ENCODE measurements at places on chromosomes 5 and 9.
A peak's percentile ranks its signal among the peaks of the same experiment; 100 is the strongest.

DNA sequence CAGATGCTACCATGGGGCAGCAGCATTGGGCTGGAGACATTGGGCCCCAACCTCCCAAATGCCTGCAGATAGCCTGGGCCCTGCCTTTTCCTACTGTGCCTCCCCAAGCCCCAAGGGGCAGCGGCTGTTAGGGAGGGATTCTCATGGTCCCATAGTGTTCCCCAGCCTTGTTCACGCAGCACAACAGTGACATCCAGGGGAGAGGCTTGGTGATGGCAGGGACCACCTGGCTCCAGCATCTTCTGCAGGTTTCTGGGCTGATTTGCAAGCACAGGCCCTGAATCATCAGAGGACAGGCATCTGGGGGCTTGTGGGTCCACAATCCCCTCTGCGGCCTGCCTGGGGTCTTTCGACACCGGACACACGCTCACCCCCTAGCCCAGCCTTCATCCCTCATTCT lies 354.6 kb downstream of the SLIT3 start:
- DNase-seq = no peak

GRCh38 chr9:127504887-127505251 lies 53.6 kb downstream of the LRSAM1 start:
- DNase-seq = no peak

- DNase-seq = no peak
These were observed 82.2 kb upstream of the CNTLN start for GRCh38 chr9:17052626-17053025.

DNA sequence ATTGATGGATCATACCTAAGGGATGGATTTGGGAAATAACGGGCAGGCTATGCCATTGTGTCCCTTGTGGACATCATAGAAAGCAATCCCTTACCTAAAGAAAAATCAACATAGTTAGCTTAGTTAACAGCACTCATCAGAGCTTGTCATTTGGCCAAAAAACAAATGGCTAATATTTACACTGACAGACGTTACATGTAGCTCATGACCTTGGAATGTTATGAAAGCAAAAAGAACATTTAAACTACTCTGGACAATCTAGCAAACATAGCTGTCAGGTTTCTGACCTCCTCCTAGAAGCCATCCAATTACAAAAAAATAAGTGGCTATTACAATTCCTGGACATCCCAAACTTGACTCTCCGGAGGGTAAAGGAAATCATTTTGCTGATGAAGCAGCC lies 23.8 kb downstream of the TMEM232 start:
- DNase-seq = no peak

GRCh38 chr5:174291-174600 lies 17.0 kb upstream of the LRRC14B start:
- no peak for DNase-seq

GRCh38 chr5:157107508-157107907 lies 1.3 kb downstream of the HAVCR2 start:
- no peak for DNase-seq

DNA sequence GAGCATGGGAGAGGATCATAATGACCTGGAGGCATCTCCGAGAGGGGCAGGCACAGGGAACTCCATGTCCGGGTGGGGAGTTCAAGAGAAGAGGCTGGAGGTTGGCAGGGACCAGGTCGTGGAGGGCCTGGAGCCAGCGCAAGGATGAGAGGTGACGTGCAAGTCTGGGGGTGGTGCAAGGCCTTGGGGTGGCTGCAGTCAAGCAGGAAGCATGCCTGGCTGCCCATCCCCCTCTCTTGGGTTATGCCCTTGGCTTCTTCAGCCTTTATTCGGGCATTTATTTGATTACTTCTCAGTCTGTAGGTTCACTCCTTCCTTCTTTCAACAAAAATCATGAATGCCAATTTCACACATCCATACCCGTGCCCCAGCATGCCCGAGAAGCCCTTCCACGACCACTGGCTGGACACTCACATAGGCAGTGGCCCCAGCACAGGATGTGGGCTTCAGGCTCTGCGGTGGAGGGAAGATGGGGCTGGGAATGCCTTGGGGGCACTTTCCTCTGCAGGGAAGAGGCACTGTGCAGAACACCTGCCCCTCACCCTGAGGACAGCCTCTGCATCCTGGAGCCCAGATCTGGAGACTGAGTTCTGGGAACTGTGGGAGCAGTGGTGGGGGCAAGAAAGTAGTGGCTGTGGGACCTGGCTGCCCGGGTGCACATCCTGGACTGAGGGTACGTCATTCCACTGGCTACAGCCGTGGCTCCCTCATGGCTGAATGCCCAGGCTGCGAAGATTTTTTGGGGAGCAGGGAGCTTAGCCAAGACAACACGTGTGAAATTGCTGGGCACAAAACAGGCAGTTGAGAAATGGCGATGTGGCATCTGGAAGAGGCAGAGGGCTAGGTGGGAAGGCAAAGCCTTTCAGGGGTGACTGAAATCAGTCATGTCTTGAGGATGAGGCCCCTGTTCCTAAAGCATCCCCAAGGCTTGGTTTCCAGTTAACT lies 38.6 kb downstream of the CRB2 start:
- no peak for DNase-seq

GRCh38 chr9:14482856-14483255 lies 168.9 kb upstream of the NFIB start:
- DNase-seq = no peak

DNA sequence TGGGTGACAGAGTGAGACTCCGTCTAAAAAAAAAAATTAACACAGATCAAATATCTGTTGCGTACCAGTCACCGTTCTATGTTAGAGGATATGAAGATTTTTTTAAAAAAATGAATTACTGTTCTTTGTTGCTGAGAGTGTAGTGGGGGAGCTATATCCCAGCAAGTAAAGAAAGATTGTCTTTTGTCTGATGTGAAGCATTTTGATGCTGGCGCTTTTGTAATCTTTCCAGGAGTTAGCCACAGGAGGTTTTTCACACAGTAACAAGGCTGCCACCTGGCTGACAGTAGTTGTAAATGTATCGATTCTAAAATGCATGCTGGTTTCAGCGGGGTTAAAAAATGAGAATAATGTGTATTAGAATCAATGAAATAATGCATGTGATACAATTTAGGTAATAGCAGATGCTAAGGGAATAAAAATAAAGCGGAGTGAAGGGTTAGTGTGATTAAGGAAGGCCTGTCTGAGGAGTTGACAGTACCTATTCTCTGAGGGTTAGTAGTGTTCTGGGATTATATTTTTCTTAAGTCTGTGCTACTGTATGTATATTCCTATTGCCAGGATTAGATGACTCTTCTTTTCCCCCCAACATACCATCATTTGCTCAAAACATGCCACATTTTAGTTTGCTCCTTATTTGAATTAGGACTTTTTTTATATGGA lies 3.4 kb downstream of the LMNB1 start:
- peak; percentile 36 for DNase-seq

GRCh38 chr9:19174127-19174912 lies 47.0 kb upstream of the PLIN2 start:
- peak; percentile 78 for DNase-seq

DNA sequence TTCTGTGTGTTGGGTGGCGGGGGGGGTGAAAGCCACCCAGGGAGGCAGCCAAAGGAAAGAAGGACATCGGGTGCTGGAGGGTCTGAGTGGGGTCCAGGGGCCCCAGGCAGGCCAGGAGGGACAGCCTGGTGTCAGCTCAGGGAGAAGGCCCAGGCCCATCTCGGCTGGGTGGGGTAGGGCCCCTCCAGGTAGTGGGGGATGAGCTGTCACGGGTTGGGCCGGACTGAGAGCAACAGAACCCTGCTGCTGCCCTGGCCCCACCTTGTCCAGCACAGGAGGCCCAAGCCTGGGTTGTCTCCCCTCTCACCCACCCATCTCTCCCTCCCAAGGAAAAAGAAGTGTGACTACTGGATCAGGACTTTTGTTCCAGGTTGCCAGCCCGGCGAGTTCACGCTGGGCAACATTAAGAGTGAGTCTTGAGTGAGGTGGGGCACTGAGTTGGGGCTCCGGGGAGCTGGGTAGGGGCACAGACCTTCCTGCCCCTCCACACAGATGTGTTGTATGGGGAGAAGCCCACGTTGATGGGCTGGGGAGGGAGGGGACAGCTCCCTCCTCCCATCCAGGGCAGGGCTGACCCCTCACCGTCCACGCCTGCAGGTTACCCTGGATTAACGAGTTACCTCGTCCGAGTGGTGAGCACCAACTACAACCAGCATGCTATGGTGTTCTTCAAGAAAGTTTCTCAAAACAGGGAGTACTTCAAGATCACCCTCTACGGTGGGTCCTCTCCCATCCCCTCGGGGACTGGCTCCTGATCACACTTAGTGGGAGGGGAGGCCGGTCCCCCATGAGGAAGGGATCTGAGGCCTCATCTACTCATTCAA lies 2.3 kb downstream of the LCN2 start:
- no peak for DNase-seq

GRCh38 chr5:133234911-133235310 lies 183.1 kb downstream of the HSPA4 start:
- DNase-seq = no peak

- DNase-seq = no peak
These were observed 196.9 kb downstream of the DMRTA1 start for GRCh38 chr9:22643541-22643940.

DNA sequence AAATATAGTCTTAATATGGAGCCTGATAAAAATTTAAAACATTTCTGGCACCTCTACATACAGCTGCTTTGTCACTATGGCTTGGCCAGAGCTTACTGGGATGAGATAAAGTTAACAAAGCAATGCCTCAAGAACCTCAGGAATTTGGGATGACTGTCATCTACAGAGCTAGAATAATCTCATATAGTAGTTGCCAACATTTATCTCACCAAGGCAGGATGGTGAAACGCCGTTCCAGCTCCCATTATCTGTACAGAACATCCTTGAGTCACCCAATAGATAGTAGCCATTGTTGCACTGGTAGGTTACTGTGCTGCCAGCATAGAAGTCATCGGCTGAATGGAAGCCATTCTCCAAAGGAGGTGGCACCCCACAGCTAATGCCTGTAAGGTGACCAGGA lies 94.6 kb upstream of the TXNDC8 start:
- DNase-seq = no peak

DNA sequence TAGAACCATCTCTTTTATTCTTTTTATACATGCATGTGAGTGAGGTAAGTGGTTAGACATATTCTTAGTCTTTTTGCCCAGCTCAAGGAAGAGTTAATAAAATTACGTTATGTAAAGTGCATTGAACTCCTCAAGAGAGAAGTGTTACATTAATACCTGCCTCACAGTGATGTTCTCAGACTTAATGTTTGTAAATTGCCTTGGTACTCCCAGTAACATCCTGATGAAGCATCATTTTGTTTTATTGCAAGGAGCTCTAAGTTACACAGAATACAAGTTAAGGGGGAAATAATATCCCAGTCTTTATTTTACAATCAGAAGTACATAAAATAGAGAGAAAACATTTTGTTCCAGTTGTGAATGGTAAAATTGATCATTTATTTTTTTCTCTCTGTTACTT lies 89.5 kb upstream of the ARRDC3 start:
- DNase-seq = no peak

DNA sequence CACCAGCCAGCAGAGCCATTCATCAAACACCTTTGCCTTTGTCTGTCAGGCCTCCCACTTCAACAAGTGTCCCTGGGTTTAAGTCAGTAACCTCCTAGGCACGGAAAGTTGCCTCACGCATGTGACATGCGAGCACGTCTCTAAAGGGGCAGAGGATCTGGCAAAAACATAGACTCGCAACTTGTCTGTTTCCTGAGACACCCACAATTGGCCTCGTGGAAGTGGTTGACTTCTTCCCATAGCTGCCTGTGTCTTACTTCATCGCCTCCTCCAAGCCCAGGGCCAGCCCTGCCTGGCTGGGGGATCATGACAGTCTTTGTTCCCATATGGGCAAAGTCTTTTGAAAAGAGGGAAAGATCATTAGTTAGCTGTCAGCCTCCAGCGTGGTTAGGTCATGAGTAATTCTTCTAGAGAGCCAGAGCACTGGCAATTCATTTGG lies 35.5 kb upstream of the GLRX start:
- DNase-seq = no peak

DNA sequence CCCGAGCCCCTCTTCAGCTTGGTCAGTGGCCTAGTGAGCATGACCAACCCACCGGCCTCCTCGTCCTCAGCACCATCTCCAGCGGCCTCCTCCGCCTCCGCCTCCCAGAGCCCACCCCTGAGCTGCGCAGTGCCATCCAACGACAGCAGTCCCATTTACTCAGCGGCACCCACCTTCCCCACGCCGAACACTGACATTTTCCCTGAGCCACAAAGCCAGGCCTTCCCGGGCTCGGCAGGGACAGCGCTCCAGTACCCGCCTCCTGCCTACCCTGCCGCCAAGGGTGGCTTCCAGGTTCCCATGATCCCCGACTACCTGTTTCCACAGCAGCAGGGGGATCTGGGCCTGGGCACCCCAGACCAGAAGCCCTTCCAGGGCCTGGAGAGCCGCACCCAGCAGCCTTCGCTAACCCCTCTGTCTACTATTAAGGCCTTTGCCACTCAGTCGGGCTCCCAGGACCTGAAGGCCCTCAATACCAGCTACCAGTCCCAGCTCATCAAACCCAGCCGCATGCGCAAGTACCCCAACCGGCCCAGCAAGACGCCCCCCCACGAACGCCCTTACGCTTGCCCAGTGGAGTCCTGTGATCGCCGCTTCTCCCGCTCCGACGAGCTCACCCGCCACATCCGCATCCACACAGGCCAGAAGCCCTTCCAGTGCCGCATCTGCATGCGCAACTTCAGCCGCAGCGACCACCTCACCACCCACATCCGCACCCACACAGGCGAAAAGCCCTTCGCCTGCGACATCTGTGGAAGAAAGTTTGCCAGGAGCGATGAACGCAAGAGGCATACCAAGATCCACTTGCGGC lies 1.8 kb downstream of the EGR1 start:
- DNase-seq = no peak

- DNase-seq = no peak
These were observed at the start of gene CDH6 for GRCh38 chr5:31193591-31194467. CDH6 (plus strand) TSS chr5:31193686; CDS start chr5:31267474, 73,788 bp downstream.

DNA sequence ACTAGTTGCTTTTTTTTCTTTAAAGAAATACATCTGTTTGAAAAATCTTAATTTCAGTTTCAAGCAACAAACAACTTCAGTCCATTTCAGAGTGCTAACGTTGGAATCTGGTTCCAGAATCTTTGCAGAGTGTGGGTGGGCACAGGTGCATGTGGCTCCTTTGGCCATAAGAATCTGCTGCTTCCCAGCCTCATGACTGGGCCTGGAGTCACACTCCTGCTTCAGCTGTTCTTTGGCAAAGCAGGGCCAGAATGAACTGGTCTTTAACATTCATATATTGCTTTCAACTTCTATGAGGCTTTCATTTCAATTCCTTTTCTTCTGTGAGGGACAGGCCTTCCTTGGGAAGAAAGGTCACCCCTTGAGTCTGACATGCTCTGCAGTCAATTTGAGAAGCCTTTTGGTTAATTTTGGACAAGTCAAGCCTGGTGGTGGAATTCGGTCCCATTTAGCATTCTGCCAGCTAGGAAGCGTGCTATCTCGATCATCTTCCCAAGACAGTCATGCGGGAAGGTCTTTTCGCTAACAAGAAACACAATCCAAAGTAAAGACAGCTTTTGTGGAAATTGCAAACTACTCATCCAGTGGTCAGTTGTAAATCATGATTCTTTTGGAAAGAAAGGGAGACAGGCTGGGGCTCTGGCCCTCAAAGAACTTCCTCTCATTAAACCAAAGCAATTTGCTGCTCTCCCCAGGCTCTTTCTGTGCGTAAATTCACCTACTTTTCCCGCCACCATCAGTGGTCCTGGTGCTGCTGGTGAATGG lies 55.2 kb downstream of the SLC1A3 start:
- DNase-seq = no peak

Data from CD4-positive, alpha-beta T cell (primary cell).